ENCODE measurements at places on chromosomes 2 and 18. TPM values are rescaled to one million over a fixed set of nuclear protein-coding genes. Genes with fewer than 3 reads are reported as not detected.

CAPN13 gene
- total RNA-seq: not detected

UCN gene
- total RNA-seq: 1.4 TPM

HOXD10 gene
- 0.78 TPM for total RNA-seq

UGT1A10 gene
- total RNA-seq: not detected

DPP10 gene
- not detected for total RNA-seq

WDR7 gene
- 23.0 TPM for total RNA-seq
